ENCODE measurements at places on chromosomes 5 and 9.

DNA sequence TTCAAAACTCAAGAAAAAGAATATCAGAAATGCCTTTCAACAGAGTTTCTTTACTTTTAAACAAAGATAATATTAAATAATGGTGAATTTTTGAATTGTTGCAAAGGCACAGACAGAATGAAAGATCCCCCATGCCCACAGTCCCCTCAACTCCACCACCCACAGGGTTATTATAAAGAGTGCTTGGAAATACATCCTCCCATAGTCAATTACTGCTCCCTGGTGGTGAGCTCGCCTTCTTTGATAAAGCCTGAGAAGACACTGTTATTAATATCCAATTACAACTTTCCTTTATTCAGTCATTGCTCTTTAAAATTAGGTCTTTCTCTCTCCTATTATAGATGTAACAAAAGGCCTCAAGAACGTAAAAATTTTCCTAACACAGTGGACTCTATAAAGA, 490.2 kb upstream of the RORB start:
- no peak for DNase-seq

DNA sequence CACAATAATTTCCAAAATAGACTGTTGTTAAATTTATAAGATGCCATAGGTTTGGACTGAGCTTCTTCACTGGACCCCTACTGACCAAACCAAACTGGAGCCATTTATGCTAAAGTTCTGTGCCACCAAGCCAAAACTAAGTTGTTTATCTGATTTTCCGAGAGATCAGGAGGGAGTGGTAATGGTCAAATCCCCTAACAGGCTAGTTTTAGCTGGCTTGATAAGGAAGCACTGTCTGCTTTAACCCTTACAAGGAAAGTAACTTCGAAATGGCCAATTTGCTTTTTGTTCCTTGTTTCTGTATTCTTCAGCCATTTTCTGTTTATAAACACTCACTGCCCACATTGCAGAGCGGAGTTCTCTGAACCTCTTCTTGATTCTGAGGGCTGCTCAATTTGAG, 246.8 kb upstream of the TUT7 start:
- DNase-seq = no peak

DNA sequence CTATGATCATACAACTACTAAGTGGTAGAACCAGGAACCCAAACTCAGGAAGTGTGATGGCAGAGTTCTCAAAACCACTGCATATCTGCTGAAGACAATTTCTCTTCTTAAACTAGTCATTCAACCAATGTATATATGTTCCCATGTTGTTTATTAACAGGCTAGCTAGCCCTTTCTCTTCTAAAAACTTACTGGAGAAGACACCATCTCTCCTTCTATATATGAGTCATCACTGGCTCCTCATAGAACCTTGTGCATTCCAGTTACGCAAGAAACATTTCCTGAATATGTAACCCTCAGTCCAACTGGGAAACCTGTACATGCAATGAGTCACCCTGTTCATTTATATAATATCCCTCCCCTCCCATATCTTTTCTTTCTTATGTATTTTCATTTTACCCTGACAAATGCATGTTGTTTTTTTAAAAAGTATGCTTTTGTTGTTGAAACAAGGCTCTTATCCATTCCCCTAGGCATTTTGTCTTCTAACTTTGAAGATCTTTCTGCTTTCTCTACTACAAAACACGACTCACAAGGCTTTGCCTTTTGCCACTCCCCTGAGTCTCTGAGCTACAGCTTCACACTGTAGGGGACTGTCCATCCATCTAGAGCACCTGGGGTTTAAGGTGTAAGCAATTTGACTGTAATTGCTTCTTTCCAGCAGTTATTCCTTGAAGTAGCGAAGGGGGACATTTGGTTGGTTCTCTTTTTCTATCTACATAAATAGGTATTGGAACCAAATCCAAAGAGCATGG, 119.5 kb downstream of the ANXA1 start:
- DNase-seq = no peak

DNA sequence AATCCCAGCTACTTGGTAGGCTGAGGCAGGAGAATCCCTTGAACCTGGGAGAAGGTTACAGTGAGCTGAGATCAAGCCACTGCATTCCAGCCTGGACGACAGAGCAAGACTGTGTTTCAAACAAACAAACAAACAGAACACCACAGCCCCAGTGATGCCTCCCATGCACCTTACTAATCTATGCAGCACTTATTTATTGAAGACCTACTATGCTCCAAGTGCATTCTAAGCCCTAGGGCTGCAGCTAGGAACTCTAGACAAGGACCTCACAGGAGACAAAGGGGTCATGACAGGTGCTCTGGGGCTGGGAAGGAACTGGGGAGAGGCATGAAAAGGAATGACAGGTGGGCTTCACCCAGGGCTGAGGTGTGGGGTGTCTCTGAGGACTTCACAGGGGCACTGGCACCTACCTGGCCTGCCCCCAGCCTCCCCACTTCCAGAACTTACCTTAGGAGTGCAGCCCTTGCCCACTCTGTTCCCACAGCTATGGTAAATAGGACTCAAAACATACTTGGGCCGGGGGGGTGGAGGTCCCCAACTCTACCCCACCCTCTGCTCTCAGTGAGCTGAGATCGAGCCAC, 69.4 kb downstream of the C9orf50 start:
- no peak for DNase-seq

DNA sequence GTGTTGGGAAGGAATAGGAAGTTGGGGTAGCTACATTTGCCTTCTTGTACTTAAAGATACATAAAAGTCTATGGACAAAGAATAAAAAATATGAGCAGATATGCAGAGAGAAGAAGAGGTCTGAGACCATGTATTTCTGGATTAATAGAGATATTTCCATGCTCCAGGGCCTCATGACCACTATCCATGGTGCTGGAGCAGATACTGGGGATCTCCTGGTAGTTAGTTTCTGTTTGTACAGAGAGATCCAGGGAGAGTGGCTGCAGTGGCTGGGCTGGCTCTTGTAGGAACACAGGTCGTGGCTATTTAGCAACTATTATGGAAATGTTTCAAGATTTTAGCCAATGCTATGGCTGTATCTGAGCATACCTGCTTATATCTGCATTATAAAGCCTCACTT, 184.2 kb upstream of the TMEM161B start:
- DNase-seq = no peak

- no peak for DNase-seq
Observed at GRCh38 chr5:146072595-146072994, 32.8 kb downstream of the PLAC8L1 start.

DNA sequence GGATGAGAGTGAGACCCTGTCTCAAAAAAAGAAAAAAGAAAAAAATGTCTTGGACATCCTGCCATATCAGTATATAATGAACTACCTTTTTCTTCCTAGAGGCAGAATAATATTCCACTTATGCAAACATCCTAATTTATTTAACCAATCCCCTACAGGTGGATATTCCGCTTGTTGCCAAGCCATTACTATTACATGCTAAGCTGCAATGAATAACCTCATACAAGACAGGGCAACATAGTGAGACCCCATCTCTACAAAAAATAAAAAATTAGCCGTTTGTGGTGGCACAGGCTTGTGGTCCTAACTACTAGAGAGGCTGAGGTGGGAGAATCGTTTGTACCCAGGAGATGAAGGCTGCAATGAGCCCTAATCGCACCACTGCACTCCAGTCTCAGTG, 1.7 kb upstream of the AFF4 start:
- no peak for DNase-seq

- DNase-seq = no peak
Observed at GRCh38 chr5:33637011-33637410, 196.2 kb downstream of the TARS1 start.

- no peak for DNase-seq
Observed at GRCh38 chr9:71737455-71737854, 30.9 kb downstream of the CEMIP2 start.

GRCh38 chr5:135657536-135658305, 78.9 kb upstream of the CXCL14 start:
- no peak for DNase-seq

GRCh38 chr9:127633216-127633862, 21.3 kb downstream of the STXBP1 start:
- no peak for DNase-seq

DNA sequence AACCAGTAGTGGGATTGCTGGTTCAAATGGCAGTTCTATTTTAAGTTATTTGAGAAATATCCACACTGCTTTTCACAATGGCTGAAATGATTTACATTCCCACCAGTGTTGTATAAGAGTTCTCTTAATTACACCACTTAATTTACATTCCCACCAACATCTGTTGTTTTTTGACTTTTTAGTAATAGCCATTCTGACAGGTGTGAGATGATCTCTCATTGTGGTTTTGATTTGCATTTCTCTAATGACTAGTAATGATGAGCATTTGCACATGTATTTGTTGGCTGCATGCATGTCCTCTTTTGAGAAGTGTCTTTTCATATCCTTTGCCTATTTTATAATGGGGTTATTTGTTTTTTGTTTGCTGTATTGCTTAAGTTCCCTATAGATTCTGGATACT, 688.3 kb downstream of the PRR16 start:
- no peak for DNase-seq

DNA sequence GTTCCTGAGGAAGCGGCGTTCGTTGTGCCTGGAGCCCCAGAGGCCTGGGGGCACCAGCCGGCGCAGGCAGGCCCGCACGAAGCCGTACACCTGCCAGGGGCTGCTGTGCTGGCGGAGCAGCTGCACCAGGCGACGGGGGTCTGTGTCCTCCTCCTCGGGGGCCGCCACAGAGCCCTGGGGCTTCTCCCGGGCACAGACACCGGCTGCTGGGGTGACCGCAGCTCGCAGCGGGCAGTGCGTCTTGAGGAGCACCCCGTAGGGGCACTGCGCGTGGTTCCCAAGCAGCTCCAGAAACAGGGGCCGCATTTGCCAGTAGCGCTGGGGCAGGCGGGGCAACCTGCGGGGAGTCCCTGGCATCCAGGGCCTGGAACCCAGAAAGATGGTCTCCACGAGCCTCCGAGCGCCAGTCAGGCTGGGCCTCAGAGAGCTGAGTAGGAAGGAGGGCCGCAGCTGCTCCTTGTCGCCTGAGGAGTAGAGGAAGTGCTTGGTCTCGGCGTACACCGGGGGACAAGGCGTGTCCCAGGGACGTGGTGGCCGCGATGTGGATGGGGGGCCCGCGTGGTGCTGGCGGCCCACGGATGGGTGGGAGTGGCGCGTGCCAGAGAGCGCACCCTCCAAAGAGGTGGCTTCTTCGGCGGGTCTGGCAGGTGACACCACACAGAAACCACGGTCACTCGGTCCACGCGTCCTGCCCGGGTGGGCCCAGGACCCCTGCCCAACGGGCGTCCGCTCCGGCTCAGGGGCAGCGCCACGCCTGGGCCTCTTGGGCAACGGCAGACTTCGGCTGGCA, 1.3 kb downstream of the TERT start:
- DNase-seq = no peak

- no peak for DNase-seq
Observed at GRCh38 chr5:55226027-55226933, 835 bp downstream of the MCIDAS start.

DNA sequence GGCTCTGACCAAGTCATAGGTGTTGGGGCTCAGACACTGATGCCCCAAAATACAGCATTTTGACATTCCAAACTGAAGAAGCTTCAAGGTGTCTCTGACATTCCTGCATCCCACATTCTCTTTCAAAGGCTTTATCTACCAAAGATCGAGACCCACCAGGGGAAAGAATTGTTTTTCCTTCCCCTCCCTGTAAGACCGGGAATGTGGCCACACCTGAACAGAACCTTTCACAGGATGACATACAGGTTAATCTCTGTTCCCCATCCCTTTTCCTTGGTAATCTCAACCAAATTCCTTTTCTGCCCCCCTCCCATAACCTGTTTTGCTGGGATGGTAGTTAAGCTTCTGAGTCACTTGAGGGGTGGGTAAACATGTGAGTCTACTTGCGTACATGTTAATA, 72.3 kb downstream of the IQGAP2 start:
- no peak for DNase-seq

- DNase-seq = no peak
Observed at GRCh38 chr5:51684794-51685355, 301.6 kb downstream of the ISL1 start.

DNA sequence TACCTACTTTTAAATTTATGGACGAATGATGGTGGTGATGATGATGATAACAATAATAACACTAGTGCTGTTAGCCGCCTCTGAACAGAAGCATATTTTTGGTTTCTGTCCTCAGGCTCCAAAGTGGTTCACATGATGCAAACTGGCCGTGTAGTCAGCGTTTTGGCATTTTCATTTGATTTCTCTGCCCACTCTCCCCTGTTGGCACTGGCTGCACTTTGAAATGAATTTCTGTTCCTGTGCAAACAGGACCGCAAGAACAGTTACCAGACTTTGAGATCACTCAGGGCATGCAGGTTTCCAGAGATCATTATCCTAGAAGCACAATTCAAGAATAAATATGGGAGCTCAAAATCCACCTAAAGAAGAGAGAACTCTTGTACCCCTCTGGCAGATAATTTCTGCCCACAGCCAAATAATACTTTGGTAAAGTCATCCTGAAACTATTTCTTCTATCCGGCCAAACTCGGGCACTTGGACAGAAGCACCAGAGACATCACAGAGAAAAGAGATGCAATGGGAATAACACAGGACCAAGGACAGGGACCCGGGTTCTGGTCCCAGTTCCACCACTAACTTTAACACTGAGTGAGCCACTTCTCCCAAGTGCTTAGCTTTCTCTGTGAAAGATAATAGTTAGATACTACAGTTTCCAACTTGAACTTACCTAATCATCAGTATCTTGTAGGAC, 201.7 kb upstream of the PTGER4 start:
- DNase-seq = no peak

DNA sequence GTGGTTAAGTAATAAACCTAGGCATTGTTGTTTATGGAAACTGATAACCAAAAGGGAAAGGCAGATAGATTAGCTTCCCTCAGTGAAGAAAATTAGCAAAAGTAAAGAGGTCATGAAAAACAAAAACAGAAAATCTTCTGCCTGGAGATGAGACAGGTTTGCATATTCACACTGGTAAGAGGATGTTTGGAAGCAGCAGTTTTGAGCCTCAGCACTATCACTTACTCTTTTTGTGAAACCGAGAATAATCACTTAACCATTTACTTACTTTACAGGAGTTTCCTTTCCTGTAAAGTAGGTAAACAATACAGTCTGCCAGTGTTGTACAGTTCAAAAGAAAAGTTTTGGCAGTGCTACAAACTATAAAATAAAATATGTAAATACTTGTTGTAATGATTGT, 35.5 kb upstream of the EMB start:
- no peak for DNase-seq

DNA sequence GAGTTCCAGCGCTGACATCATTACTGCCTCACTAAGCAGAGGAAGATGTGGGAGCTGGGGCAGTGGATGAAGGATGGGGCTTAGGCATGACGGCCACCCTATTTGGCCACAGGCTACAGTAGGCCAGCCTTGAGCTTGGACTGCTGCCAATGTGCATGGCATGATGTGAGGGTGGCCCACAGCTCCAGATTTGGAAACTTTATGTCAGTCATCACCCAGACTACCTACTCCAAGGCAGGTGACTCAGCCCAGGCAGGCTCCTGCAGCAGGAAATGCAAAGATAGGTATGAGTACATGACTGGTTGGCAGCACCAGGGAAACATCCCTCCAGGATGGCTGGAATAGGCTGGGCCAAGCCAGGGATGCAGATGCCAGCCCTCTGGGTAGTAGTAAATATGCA, 303.6 kb downstream of the SPOCK1 start:
- DNase-seq = no peak

- no peak for DNase-seq
Observed at GRCh38 chr5:151463137-151464029, 16.0 kb downstream of the SLC36A1 start.

GRCh38 chr5:111211341-111211740, 12.8 kb upstream of the CAMK4 start:
- DNase-seq = no peak
